Activated naive CD4-positive, alpha-beta T cell treated with anti-CD3 and anti-CD28 coated beads for 36 hours (primary cell): ENCODE measurements at places on chromosomes 6 and 20. TPM values are rescaled to one million over a fixed set of nuclear protein-coding genes. Genes with fewer than 3 reads are reported as not detected.

- no peak overlapping the region for H3K4me3 ChIP-seq
- no peaks in the 10 kb centered on the region for H3K27me3 ChIP-seq
Observed at GRCh38 chr20:49700411-49701185, 13.1 kb downstream of the B4GALT5 start.

SIGLEC1 gene
- total RNA-seq, result not detected

ZSCAN23 gene
- 1.7 TPM for total RNA-seq

GRCh38 chr20:25360631-25361286, 29.9 kb downstream of the ABHD12 start:
- H3K4me3 ChIP-seq, result no peak overlapping the region
- peaks cover 11% of the 10 kb centered on the region for H3K4me1 ChIP-seq
- H3K27me3 ChIP-seq, result no peaks in the 10 kb centered on the region
- DNase-seq, result no peak

CGA gene
- not detected for total RNA-seq
